ENCODE measurements at places on chromosomes 6 and 20. TPM values are rescaled to one million over a fixed set of nuclear protein-coding genes. Genes with fewer than 3 reads are reported as not detected.

The TMEM14B gene
- 94.0 TPM for total RNA-seq

The SLC52A3 gene
- total RNA-seq: not detected

The FOXS1 gene
- total RNA-seq: not detected

GRCh38 chr6:8939615-8940014, 504.3 kb upstream of the SLC35B3 start:
- no peak for DNase-seq

The SLC22A23 gene
- 7.3 TPM for total RNA-seq

DNA sequence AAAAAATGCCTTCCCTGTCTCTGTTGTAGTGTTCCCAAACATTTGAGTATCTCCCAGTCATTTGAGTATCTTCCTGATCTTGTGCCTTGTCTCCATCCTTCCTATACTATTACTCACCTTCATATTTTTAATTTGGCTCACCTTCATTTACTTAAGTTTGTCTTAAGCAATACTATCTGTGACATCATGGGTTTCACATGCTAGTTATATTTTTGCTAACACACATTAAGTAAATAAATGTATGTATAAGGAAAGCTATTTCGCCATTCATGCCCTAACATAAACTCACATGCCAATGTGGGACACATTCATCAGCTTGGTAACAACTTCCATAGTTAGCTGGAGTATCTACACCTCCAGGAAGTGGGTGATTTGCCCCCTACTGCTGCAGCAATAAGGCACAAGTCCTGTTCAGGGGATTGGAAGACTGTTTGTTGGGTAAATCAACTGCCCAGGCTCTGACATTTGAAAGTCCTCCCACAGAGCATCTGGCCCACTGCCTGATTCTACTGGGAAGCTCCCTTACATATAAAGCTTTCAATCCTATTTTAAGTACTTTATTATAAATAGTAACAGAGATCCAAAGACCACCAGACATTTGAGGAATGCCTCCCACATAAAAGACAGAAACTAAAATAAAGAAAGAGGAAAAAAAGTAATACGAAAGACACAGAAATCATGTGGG, 132.3 kb downstream of the ISM1 start:
- DNase-seq: no peak

The BACH2 gene
- under 0.01 TPM for total RNA-seq

- DNase-seq: no peak
Observed at GRCh38 chr6:145714731-145715130, 20.6 kb downstream of the EPM2A start.

DNA sequence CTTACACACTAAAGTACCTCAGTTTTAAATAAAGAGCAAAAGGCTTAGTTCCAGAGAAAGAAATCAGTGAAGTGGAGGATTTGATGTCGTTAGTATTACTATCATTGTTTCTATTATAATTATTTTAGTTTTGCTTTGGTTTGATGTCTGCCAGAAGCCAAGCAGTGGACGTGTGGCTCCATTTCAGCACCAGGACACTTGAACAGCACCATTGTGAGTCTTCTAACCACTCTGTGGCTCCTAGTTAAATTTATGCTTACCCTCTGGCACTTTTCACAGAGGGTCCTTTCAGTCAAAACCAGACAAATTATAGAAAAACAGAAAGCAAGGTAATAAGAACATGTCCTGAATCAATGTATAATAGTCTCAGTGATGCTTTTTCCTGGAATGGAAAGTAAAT, 3.4 kb downstream of the COL9A1 start:
- DNase-seq: peak; percentile 24

The VEGFA gene
- total RNA-seq: 197 TPM

DNA sequence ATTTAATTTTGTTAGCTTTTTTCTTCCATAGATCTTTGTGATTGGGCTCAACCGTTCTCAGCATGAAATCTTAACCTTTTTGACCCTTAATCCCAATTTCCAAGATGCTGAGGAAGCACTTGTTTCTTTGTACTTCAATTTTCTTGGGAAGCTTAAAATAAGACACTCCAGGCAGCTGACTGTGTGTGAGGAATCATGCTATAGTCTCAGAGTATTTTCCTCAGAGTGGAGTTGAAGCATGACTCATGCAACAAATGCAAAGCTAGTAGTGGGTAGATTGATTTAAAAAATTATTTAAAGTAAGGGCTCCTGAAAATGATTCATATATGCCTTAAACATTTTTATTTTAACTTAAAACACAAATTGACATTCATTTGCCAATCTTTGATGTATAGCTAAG, 168.7 kb downstream of the BTBD3 start:
- DNase-seq: no peak

- DNase-seq: no peak
Observed at GRCh38 chr6:5645328-5646290, 361.1 kb downstream of the NRN1 start.

GRCh38 chr6:53172468-53172803, 23.8 kb upstream of the GCM1 start:
- DNase-seq: no peak

DNA sequence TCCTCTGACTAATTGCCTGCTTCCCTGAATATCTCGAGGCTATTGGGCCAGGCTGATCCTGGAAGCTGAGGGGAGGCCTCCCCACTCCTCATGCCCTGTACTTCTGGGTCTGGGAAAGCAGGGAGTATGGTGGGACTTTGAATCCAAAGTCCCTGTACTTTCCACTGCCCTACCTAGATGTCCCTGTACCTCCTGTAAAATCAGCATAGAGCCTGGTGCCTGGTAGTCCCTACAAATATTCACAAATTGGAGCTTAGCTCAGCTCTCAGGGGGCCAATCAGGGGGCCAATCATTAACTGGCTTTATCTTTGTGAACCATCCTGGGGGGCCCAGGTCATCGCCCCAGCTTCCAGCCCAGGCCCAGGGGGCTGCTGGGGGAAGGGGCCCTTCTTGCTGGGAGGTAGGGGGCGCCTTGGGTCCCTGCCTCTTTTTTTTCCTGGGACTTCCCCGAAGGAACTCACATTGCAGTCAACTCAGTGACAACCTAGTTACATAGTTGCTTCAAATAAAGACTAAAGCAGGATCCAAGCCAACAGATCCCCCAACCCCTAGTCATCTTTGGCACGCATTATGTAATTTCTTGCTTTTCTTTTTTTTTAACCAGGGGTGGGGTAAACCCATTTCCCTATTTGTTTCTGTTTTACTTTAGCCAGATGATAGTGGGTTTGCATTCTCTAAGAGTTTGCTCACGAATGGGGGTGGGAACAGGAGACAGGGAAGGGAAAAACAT, 6.9 kb upstream of the VEGFA start:
- no peak for DNase-seq

The LY6G6C gene
- not detected for total RNA-seq

The LPIN3 gene
- 11.1 TPM for total RNA-seq

DNA sequence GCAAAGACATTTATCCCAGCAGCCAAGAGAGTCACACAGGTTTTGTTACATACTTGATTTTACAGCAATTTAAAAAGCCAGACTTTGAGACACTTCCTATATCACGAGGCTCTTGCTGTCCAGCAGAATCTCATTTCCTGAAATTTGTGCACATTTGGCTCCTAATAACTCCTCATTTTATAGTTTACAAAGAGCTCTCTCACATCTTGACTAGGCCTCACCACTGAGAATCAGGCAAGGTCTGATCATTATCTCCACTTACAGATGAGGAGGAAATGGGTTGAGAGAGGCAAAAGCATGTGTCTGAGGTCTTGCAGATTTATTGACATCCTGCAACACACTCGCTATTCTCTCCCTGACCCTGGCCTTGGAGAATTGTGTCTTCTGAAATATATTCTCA, 426.8 kb downstream of the MAFB start:
- DNase-seq: no peak
